HT1080 (cell line): ENCODE measurements at places on chromosomes 6 and 20.
A peak's percentile ranks its signal among the peaks of the same experiment; 100 is the strongest.

- DNase-seq: no peak
Measured at GRCh38 chr6:71929047-71929446, 42.7 kb downstream of the RIMS1 start.

GRCh38 chr6:48151142-48151541 lies 40.1 kb upstream of the PTCHD4 start:
- peak; percentile 80 for DNase-seq

GRCh38 chr6:147621961-147622360 lies 113.5 kb downstream of the SAMD5 start:
- DNase-seq: no peak

- no peak for DNase-seq
Measured at GRCh38 chr20:47754388-47754715, 30.9 kb downstream of the SULF2 start.

GRCh38 chr6:93213028-93213427 lies 206.3 kb downstream of the EPHA7 start:
- DNase-seq: no peak

GRCh38 chr6:126076992-126077664 lies 90.8 kb downstream of the TRMT11 start:
- no peak for DNase-seq

GRCh38 chr6:97586344-97586743 lies 303.3 kb upstream of the MMS22L start:
- DNase-seq: peak; percentile 18

- no peak for DNase-seq
Measured at GRCh38 chr20:41443691-41444090, 77.1 kb upstream of the EMILIN3 start.

DNA sequence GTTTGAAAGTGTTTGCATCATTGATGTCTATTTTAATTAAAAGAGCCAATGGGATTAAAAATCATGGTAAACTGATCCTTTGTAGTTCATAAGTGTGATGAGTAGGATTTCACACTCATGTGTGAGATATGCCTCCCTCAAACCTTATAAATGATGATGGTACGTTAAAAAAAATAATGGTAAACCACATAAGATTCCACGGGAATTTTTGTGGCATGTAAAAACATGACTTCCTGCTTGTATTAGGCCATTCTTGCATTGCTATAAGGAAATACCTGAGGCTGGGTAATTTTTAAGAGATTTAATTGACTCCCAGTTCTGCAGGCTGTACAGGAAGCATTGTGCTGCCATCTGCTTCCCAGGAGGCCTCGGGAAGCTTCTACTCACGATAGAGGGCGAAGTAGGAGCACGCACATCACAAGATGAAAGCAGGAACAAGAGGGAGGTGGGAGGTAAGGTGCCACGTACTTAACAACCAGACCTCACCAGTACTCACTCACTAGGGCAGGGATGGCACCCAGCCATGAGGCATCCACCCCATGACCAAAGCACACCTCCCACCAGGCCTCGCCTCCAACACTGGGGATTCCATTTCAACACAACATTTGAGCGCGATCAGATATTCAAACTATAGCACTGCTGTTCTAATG lies 187.6 kb upstream of the QKI start:
- DNase-seq: peak; percentile 85

DNA sequence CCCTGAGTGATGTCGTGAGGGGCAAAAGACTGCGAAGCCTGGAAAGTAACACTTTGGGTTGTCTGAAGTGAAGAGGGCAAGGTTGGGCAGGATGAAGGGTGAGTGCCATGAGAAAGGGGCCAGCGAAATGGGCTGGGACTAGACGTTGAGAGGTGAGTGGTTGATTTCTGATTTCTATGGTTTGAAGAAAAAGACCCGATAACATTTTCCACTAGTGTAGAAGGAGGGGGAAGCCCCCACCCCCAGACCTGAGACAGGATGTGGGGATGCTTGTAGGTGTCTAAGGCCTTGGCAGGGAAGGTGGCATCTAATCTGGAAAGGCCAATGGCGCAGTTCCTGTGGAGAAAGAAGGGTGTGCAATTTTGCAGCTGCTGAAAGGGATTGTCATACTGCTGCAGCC lies 25.3 kb upstream of the KIF3B start:
- no peak for DNase-seq

- DNase-seq: no peak
Measured at GRCh38 chr6:43396408-43397149, 27.1 kb upstream of the ZNF318 start.
